ENCODE measurements at places on chromosomes 12 and 14.

- H3K27me3 ChIP-seq = no peaks in the 10 kb centered on the region
- H3K27ac ChIP-seq = no peak overlapping the region
- DNase-seq = no peak
- H3K36me3 ChIP-seq = no peaks in the 10 kb centered on the region
- H3K4me1 ChIP-seq = no peaks in the 10 kb centered on the region
- H3K4me3 ChIP-seq = no peak overlapping the region
Measured at GRCh38 chr12:129675496-129675895, 228.3 kb downstream of the TMEM132D start.

DNA sequence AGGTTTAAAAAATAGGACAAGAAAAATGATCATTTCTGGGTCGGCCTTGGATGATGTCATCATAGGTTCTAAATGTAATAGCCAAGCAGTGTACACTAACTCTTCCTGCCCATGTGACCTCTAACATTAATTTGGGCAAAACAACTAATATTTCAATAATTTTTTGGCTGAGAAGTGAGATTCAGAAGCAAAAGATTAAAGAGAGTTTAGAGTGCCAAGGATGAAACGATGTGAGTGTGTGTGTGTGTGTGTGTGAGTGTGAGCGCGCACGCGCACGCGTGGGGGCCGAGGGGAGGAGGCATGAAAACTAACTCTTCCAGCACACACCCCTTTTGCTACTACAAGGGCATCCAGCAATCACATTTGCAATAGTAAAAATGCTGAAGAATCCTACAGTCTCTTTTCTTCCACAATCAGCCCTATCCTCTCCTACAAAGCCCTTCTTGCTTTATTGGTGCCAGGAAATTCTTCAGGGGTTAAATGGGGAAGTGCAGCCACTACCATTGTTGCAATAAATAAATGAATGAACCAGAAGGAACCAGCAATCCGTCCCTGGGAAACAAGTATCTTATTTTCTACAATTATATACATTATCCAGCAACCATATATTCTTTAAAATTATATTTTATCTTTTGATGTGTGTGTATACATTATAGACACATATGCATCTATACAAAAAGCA is 52.9 kb downstream of the PEBP1 start:
- H3K36me3 ChIP-seq = no peaks in the 10 kb centered on the region
- DNase-seq = no peak
- no peak overlapping the region for H3K4me3 ChIP-seq
- no peaks in the 10 kb centered on the region for H3K4me1 ChIP-seq
- peak overlapping the region; percentile 3 for H3K27ac ChIP-seq

DNA sequence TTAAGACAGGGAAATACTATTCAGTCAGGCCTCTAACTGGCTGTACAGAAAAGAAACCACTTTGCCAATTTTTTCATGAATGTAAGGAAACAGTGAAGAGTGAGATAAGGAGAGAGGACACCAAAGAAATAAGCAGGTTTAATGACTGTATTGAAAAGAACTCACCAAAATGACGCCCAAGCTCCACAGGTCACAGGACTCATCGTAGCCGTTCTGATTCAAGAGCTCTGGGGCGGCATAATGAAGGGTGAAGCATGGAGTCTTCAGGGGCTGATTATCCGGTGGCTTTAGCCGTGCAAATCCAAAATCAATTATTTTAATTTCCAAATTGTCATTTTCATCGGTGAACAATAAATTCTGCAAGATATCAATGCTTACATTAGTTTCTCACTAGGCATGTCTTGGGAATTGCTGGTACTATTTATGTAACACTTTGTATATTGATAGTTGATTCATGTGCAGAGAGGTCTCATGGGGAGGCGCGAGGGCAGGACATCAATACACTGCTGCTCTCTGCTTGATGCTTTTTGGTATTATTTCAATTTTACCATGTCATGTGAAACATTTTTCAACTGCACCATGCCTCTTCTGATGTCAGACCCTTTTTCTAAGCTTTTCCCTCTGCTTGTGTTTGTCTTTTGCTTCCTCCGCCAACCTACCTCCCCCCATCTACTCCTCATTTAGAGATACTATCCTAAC is 74.2 kb upstream of the TTC7B start:
- no peaks in the 10 kb centered on the region for H3K27me3 ChIP-seq
- no peak for DNase-seq
- no peak overlapping the region for H3K4me3 ChIP-seq
- H3K27ac ChIP-seq = no peak overlapping the region
- no peaks in the 10 kb centered on the region for H3K36me3 ChIP-seq

DNA sequence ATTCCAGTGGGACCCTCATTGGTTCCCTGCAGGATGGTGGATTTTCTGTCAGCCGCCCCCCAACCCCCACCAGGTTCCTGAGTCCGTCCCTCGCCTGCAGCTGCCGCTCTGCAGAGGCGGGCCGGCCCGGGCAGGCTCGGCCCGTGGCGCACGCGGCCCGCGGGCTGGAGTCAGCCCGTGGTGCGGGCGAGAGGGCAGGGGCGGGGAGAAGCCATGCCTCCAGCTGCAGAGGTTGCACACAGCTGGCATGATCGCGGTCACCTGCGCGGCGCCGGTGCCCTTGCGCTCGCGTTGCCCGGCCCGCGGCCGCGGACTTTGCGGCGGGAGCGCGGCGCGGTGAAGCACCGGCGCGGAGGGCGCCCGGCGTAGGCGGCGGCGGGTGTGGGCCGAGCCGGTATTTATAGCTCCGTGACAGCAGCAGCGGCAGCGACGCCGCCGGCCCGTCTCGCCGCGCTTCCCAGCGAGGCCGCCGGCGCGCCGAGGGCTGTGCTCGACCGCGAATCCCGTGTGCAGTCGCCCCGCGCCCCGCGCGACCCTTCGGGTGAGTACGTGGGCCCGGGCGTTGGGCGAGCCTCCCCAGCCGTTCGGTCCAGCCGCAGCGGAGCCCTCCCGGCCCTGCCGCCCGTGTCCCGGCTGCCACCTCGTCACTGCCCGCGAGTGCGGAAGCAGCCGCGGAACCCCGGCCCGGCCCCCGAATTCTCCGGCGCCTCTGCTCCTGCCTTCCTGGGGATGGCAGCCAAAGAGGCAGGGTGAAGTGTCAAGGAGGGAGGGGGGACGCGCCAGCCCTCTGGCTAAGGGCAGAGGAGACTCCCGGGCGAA is at the start of gene TMEM117:
Gene TMEM117, plus strand, starts transcription at position 426 of the 819 bp plus-strand sequence.
- no peaks in the 10 kb centered on the region for H3K27me3 ChIP-seq
- no peaks in the 10 kb centered on the region for H3K36me3 ChIP-seq
- H3K4me1 ChIP-seq = no peaks in the 10 kb centered on the region
- peak; percentile 93 for DNase-seq

- no peaks in the 10 kb centered on the region for H3K36me3 ChIP-seq
- H3K27ac ChIP-seq = no peak overlapping the region
- no peak for DNase-seq
- no peaks in the 10 kb centered on the region for H3K27me3 ChIP-seq
- no peak overlapping the region for H3K4me3 ChIP-seq
- H3K4me1 ChIP-seq = no peaks in the 10 kb centered on the region
Measured at GRCh38 chr12:63795032-63795687, 15.5 kb downstream of the RXYLT1 start.

DNA sequence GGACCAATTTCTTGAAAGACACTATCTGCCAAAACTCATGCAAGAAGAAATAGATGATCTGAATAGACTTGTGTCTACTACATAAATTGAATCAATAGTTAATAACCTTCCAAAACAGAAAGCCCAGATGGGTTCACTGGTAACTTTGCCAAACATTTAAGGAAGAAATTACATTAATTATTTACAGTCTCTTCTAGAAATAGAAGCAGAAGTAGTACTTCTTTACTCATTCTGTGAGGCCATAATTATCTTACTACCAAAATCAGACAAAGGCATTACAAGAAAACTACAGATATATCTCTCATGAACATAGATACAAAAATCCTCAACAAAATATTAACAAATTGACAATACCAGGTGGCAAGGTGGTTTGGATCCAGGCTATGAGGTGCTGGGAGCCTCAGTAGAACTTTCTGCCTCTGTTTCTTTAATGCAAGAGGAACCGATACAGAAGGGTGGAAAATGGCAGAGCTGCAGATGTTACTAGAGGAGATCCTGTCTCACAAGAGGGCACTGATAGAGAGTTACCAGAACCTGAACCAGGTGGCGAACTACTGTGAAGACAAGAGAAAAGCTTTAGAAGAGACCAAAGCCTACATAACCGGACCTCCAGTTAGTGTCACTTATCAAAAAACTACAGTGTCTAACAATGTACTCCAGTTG is 33.7 kb upstream of the KTN1 start:
- no peaks in the 10 kb centered on the region for H3K27me3 ChIP-seq
- no peaks in the 10 kb centered on the region for H3K36me3 ChIP-seq
- DNase-seq = no peak
- no peak overlapping the region for H3K4me3 ChIP-seq

DNA sequence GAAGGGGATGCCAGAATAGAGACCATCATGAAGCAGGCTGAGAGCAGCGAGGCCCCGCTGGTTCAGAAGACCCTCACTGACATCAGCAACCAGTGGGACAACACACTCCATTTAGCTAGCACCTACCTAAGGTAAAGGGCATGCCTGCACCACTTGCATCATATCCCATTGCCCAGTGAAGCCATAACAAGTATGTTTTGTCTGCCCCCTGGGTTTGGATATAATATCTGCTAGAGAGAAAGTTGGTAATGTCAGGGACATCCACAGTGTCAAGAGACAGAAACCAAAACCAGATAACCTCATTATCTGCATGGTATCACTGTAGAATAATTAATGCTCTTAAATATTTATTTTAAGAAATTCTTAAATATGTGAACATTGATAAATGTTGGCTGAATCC is 173.8 kb downstream of the SYNE2 start:
- no peaks in the 10 kb centered on the region for H3K27me3 ChIP-seq
- peaks cover 4% of the 10 kb centered on the region for H3K36me3 ChIP-seq
- H3K27ac ChIP-seq = no peak overlapping the region
- H3K4me3 ChIP-seq = no peak overlapping the region
- H3K4me1 ChIP-seq = no peaks in the 10 kb centered on the region

DNA sequence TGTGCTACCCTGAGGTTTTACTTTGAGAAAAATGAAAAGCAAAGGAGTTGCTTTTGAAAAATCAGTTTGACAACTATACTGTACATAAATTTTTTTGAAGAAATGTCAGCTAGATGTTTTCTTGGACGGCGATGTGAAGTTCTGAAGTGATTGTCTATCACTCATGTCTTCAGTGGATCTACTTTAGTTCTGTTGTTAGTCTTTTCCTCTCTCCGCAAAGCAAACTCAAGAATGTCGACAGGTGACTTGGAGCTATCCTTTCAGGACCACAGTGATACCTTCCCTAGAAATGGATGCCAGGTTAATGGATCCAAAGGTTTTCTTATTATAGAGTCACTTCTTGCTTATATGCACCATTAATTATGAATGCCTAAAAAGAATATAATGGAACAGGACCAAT is 1.2 kb downstream of the PTPRO start:
- no peaks in the 10 kb centered on the region for H3K4me1 ChIP-seq
- peak overlapping the region; percentile 4 for H3K4me3 ChIP-seq
- no peaks in the 10 kb centered on the region for H3K36me3 ChIP-seq
- DNase-seq = no peak
- H3K27me3 ChIP-seq = no peaks in the 10 kb centered on the region

DNA sequence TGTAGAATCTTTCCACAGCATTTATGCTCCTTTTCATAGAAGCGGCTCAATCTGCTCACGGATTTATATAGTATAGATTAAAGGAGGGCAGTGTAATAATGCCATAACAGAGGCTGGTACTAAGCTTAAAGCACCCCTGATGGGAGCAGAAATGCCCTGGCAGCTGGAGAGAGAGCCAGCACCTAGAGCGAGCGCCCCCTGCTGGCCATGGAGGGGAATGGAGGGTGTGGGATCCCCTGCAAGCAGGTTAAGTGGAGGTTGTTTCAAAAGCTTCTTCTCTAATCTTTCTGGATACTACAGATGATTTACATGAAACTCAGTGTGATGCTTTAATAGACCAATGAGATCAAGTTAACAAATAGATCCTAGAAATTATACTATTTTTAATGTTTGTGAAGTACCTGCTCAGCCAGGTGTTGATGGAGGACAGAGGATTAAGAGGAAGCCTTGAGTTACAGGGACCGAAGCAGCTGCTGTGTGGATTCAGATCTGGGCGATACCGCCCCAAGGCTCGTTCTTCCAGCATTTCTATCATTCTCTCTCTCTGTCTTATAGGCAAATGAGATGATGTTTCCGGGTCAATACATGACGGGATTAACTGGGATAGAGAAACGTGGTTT is 1519.3 kb upstream of the TMEM132C start:
- no peaks in the 10 kb centered on the region for H3K4me1 ChIP-seq
- H3K4me3 ChIP-seq = no peak overlapping the region
- H3K27ac ChIP-seq = no peak overlapping the region
- H3K36me3 ChIP-seq = no peaks in the 10 kb centered on the region

- no peak overlapping the region for H3K4me3 ChIP-seq
- no peaks in the 10 kb centered on the region for H3K36me3 ChIP-seq
- H3K4me1 ChIP-seq = no peaks in the 10 kb centered on the region
- H3K27me3 ChIP-seq = no peaks in the 10 kb centered on the region
- DNase-seq = peak; percentile 88
Measured at GRCh38 chr12:132560614-132561426, 49.6 kb downstream of the LRCOL1 start.

- no peaks in the 10 kb centered on the region for H3K27me3 ChIP-seq
- H3K27ac ChIP-seq = no peak overlapping the region
- no peak overlapping the region for H3K4me3 ChIP-seq
- no peaks in the 10 kb centered on the region for H3K4me1 ChIP-seq
Measured at GRCh38 chr12:26874501-26875296, 41.7 kb upstream of the ITPR2 start.

DNA sequence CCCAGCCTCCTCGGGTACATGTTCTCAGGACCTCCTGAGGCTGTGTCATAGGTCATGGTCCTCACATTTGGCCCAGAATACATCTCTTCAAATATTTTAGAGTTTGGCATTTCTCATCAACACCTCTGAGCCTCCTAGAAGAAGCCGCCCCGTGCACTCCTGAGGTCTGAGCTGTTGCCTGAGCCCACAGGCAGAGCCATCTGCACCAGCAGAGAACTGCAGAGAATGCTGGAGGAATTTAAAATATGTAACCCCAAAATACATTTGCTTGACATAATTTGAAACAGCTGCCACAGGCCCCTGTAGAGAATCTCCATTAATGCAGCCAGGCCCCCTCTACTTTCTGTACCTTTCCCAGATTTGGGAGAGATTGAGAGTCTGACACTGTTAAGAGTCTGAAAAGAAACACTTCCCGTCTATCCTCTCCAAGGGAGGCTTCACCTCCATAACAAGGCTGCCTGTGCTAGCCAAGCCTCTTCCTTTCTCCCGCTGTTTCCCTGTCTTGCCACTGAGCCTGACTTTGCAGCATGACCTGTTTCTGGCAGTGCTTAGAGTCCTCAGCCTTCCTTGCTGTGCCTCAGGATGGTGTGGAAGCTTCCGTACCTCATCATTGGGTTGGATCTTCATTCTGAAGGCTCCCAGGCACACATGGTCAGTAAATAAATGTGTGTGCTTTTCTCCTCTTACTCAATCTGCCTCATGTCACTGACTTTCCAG is 95.4 kb upstream of the SFSWAP start:
- no peaks in the 10 kb centered on the region for H3K36me3 ChIP-seq
- no peak overlapping the region for H3K27ac ChIP-seq
- no peaks in the 10 kb centered on the region for H3K27me3 ChIP-seq
- no peak for DNase-seq

GRCh38 chr14:84074626-84075025 is 1455.3 kb upstream of the FLRT2 start:
- no peak overlapping the region for H3K4me3 ChIP-seq
- H3K27ac ChIP-seq = no peak overlapping the region
- no peaks in the 10 kb centered on the region for H3K27me3 ChIP-seq
- DNase-seq = no peak
